Bone marrow (tissue), 2 donors: ENCODE measurements at places on chromosomes 4 and X.

DNA sequence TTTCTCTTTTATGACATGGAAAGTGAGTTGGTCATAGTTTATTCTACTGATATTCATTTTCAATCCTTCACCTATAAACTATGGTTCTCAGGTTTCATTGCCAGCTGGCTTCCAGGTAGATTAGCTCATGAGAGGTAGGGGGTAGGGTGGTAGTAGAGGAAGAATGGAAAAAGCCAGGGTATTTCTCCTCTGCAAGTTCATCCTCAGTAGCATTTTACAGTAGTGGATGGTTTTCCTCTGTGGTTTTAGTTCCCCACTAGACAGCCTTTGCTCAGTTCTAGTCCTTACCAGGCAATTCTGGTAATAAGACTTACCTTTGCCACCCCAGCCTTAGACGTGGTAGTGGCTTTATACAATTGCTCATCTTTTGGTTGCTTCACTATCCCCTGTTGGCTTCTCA lies 8.9 kb upstream of the NAA11 start:
- DNase-seq = no peak

GRCh38 chr4:131650951-131651350 lies 1498.1 kb upstream of the PCDH10 start:
- DNase-seq = no peak

GRCh38 chrX:153583433-153583832 lies 15.5 kb downstream of the CCNQ start:
- DNase-seq = no peak

DNA sequence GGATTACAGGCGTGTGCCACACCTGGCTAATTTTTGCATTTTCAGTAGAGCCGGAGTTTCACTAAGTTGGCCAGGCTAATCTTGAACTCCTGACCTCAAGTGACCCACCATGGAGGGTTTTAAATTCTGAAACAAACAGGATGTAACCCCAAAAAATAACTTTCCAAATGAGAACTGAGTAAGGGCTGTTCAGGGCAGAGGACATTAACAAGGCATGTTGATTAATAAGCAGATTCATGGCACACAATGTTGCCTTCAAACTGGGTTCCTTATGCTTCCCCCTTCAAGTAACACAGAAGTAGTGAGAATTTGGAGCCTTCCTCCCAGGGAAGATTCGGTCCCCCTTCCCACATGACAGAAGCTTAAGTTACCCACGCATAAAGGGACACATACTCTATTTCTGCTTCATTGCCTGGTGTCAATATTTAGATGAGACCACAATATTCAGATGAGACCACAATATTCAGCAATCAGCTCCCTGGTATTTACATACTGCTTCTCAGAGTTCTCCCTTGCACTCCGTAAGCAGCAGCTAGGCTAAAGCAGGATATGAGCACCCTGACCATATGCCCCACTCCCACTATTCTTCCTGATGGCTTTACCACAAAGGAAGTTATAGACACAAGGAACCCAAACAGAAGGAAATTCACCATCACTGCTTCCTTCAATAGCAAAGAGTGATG lies 21.4 kb downstream of the GRSF1 start:
- DNase-seq = peak; percentile 32

DNA sequence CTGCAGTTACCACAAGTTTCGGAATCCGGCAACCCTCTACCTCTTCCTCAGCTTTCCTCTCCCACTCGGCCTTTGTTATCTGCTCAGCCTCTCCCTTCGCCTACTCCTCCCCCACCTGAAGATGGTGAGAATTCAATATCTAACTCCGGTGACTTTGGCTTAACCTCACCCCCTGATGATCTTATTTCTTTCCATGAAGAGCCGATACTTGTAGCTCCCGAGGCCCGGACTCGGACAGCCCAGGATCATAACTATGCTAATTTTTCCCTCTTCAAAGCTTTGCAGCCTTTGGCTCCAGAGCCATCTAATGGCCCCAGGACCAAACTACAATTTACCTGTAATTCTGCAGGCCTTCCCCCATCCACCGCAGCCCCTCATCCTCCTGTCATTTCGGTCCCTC lies 32.0 kb upstream of the MGST2 start:
- DNase-seq = no peak

DNA sequence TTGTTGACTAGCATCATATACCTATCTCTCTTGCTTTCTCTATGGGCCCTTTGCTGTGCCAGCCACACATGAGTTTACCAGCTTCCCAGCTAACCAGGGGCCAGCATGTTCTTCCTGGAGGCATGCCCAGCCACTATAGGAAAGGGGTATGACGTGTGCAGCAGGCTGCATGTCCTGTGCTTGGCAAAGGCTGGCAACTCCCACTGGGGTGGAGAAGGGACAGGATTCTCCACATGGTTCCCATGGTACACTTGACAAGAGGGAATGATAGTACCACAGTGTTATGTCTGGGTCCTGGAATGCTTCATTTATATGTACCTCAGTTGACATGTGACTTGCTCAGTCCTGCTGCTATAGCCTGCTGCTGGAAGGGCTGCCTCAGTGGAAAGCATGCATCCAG lies 78.8 kb downstream of the TMEM164 start:
- no peak for DNase-seq

DNA sequence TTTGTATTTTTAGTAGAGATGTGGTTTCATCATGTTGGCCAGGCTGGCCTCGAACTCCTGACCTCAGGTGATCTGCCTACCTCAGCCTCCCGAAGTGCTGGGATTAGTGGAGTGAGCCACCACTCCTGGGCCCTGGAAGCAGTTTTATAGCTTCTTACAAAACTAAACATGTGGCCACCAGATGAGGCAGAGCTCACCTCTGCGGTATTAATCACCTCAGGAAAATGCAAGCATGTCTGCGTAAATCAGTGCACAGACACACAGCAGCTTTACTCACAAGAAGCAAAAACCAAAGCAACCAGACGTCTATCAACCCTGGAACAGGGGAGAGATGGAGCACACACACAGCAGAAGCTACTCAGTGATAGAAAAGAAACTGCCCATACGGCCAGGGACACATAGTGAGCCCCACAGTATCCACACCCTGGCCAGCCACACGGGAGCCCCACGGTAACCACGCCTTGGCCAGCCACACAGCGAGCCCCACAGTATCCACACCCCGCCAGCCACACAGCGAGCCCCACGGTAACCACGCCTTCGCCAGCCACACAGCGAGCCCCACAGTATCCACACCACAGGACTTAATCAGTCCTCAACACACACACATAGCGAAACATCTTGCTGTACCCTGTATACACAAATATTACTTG lies 30.2 kb downstream of the PPP2R3B start:
- DNase-seq = no peak

DNA sequence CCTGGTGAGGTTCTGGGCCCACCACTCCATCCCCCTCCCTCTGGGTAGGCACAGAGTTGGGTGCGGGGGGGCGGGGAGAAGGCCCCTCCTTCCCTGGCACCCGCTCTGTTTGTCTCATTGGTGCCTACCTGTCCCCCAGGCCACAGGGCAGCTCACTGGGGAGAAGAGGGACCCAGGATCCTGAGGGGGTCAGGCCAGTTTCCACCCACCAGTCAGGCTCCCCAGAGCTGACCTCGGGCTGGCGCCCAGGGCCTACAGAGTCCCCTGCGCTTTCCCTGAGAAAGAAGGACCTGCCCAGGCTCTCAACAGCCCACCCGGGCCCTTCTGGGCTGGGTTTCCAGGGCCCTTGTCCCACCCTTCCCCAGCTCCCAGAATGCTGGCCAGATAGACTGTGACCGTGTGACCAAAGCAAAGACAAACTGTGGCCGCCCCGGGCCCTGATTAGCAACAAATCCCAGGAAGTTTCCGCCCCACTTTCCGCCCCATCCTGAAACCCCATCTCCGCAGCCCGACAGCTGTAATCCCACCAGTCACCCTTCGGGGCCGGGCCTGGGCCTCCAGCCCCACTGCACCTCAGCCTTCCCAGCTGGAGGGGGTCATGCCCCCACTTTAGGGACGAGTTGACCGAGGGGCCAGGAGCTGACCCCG lies 33.8 kb upstream of the FGFR3 start:
- no peak for DNase-seq

- DNase-seq = no peak
Observed at GRCh38 chrX:12579311-12579710, 211.9 kb upstream of the PRPS2 start.

- DNase-seq = no peak
Observed at GRCh38 chrX:48754238-48754637, 7.3 kb upstream of the GLOD5 start.

- DNase-seq = no peak
Observed at GRCh38 chr4:17418010-17418409, 93.9 kb downstream of the QDPR start.

GRCh38 chr4:17475481-17475880 lies 36.4 kb downstream of the QDPR start:
- DNase-seq = no peak

GRCh38 chrX:129145385-129145784 lies 377.9 kb downstream of the SMARCA1 start:
- no peak for DNase-seq

DNA sequence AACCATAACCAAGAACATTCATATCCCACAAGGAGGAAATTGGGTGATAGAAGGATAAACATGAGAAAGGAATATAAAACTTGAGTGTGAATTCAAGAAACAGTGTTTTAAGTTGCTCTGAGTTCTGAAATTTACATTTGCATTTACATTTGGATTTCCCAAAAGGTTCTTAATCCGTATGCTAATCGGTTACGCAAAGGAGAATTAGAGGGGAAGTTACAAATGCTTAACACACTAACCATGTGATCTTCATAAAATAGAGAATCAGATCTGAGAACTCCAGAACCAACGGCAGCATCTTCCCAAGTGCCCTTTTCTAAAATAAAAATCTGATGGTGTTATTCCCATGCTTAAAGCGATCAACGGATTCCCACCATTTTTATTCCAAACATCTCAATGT lies 48.0 kb downstream of the PROM1 start:
- no peak for DNase-seq

- no peak for DNase-seq
Observed at GRCh38 chrX:6683353-6683752, 148.4 kb upstream of the VCX3A start.

GRCh38 chrX:47638816-47639215 lies 9.1 kb upstream of the CFP start:
- DNase-seq = no peak

DNA sequence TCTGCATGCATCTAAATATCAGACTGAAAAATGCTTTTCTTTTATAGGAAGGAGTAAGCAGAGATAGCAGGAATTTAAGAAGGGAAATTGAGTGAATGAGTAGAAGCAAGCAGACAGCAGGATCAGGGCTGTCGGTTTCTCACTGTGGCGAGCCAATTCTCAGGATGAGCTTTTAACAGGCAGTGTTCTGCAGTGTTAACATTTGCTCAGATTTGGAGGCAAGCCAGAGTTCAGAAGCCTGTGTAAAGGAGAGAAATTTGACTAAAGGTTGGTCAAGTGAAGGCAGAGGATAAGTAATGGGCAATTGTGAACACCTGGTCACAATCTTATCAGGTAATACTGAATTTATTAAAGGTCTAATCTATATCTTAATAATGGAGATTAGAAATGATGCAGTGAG lies 133.3 kb upstream of the MAGEB16 start:
- no peak for DNase-seq

- DNase-seq = no peak
Observed at GRCh38 chrX:68571292-68571609, 72.4 kb downstream of the YIPF6 start.

GRCh38 chr4:38236003-38236402 lies 275.8 kb downstream of the PTTG2 start:
- DNase-seq = no peak

DNA sequence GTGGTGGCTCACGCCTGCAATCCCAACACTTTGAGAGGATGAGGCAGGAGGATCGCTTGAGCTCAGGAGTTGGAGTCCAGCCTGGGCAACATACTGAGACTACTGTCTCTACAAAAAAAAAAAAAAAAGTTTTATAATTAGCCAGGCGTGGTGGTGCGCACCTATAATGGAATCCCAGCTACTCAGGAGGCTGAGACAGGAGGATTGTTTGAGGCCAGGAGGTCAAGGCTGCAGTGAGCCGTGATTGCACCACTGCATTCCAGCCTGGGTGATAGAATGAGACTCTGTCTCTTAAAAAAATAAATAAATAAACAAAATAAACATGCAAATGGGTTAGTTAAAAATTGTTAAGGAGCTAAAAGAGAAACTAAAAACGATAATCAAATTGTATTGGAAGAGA lies 7.7 kb downstream of the GLOD5 start:
- no peak for DNase-seq

GRCh38 chrX:115642311-115642710 lies 81.3 kb downstream of the PLS3 start:
- no peak for DNase-seq

DNA sequence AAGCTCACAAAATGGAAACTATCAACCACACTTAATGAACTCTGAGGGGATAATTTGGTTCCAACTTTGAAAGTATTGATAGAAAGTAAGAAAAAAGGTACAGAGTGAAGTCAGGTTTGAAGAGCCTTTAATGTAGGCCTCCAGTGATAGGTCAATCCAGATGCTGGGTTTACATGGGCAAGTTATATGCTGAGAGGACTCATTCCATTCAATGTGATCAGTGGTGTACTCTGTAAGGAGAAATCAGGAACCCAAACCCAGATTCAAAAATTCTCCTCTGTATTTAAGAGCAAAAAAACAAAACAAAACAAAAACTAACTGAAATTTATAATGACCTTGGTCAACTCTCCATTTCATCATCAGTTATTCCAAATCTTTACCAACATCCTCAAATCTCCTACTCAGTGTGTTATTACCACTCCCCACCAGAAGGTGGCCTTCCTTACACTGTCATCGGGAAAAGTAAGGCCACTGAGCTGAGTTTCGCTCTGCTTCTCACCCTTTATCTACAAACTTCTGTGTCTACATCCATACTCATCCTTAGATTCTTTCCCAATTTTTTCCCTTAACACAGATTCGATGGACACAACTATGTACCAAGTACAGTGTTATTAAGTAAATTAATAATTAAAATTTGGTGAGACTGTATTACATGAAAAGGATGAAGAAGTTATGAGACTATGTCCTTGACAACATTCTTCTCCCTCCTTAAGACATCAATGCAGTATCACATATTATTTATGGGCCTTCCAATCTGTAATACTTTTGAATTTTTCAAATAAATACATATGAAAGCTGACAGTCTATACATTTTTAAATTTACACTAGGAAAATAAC lies 88.3 kb downstream of the ZAR1 start:
- DNase-seq = no peak

GRCh38 chrX:153244767-153245166 lies 65.7 kb downstream of the MAGEA1 start:
- no peak for DNase-seq

- DNase-seq = no peak
Observed at GRCh38 chrX:41350976-41351569, 17.1 kb downstream of the DDX3X start.

DNA sequence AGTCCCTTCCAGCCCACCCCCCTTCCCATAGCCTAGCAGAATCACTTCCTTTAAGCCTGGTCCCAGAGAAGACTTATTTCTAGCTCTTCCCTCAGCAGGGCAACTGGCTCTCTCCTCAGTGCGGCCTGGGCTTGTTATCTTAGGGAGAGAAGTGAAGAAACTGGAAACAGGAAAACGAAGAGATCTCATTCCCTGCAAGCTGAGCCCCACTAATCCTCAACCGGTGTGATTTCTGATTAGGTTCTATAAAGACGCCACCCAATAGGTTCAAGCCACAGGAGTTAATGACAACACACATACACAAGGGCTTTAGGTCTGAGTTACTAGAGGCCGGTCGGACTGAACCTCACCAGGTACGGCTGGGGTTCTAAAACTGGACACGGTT lies 3.2 kb downstream of the GSX2 start:
- DNase-seq = no peak
